Activated T-helper 17 cell treated with anti-CD3 and anti-CD28 coated beads, Interleukin-2, amount 50 U/mL, for 72 hours (primary cell): ENCODE measurements at places on chromosomes 2 and 18.

- no peak for ATAC-seq
These were observed 29.7 kb downstream of the CNDP1 start for GRCh38 chr18:74563999-74564398.

- no peak for ATAC-seq
These were observed 120.5 kb downstream of the PARD3B start for GRCh38 chr2:204665771-204666170.

DNA sequence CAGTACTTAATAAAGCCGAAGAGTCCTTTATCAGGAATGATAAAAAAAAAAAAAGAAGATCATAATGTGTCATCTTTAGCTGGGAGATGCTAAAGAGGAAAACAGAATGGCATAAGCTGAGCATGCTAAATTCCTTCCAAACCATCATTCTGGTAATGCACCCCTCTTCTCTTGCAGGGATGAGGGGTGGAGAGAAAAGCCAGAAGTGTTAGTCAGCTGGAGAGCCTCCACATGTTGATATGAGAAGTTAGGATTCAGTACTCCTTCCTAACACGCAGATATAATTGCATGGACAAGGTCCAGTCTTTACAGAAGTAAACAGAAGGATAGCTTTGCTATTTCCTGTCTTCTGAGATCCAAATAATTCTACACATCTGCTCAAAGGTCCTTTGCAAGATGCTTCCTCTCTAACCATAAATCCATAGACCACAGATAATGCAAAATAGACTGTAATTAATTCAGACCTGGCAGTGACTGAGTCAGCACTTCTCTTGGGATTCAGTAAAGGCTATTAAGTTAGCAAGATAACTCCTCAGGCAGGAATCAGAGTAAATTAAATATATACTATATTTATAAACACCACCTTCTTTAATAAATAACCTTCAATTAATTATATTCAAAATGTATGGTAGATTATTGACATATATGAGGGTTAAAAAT is 930.0 kb upstream of the KLHL29 start:
- no peak for ATAC-seq

DNA sequence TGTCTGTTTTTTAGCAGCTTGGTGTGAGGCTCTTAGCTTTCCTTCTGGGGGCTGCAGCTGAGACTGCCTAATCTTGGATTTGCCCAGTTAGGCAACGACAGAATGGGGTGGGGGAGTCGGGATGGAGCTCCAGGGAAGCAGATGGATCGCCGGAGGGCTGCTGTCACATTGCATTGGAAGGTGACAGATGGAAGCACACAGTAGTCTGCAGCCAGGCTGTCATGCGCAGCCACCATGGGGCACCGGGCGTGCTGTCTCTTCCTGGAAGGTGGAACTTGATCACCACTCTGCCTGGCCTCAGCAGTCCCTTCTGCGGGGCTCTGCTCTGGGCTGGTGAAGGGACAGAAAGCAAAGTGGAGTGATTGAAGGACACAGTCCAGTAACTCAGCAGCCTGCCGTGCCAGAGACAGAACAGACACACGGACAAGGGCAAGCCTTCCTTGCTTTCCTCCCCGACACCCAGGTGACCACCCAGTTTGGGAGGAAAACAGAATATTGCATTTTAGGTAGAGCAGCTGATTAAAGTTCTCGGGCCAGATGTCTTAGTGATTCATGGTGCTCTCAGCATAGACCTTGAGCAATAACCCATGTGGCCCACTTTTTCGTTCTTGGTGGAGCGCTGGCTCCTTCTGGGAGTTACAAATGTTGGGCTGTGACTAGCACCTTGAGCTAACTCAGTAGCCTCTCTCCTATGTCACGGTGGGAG is 40.9 kb downstream of the RNF144A start:
- no peak for ATAC-seq

DNA sequence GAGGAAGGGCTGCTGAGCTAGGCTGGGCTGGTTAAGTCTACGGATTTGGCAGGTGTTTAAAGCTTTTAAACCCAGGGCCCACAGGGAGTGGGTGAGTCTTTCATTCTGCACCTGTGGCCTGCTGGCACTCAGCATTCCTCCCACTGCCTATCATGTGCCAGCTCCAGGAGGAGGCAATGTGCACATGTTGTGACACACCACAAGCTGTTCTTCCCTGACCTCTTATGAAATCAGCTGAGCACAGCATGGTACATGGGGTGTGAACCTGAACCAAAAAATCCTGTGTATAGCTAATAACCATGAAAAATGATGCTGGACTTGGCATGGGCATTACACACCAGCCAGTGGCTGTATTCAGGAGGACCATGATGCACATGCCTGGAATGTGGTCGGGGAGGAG is 297.9 kb upstream of the MMADHC start:
- no peak for ATAC-seq

- ATAC-seq = no peak
These were observed 456.3 kb downstream of the RIT2 start for GRCh38 chr18:42659187-42659586.

DNA sequence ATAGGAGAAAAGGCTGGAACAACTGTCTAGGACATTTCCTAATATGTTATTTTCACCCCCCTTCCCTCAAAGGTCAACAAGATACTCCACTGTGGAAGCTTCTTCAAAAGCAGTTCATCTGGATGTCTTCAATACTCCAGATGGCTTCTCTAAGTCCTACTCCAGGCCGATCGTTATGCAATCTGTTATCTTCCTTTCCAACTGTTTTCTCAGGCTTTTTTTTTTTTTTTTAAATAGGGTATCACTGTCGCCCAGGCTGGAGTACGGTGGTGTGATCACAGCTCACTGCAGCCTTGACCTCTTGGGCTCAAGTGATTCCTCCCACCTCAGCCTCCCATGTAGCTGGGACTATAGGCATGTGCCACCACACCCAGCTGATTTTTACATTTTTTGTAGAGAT is 26.3 kb downstream of the ATP8B1 start:
- no peak for ATAC-seq

GRCh38 chr2:120540719-120541552 is 194.7 kb upstream of the GLI2 start:
- ATAC-seq = no peak

- ATAC-seq = no peak
These were observed 6.8 kb upstream of the CETN1 start for GRCh38 chr18:573385-573784.

DNA sequence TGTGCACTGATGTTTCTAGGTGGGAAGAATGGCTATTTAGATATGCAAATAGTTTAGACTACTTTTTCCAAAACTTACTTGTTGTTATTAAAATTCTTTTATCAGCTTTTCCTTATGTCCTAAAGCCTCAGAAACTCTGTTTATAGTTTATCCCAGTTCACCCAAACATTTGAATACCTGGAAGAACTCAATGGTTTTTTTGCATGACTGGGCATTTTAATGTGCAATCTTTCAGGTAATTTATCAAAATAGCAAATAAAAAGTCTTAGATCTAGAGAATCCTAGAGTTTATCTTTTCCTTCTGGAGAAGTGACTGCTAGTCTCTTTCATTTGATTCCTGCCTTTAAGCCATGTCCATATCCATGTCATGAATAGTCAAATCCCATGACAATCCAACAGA is 9.6 kb upstream of the ADAM23 start:
- ATAC-seq = no peak

DNA sequence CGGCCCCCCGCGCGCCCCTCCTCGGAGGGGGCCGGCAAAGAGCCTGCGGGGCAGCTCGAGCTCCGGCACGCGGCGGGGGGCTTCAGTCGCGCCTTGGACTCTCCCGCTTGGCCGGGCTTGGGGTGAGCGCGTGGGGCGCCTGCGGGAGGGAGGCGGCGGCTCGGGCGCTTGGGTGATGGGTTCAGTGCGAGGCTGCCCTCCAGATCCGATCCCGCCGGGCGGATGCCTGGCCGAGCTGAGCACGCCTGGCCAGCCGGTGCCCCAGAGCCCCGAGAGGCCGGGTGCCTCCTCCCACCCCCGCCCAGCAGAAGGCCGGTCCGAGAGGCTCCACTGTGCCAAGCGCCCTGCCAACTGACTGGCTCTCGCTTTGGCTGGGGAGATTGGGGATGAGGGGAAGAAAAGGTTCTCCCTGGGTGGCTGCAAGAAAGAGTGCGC is 273 bp upstream of the NXPH2 start:
- no peak for ATAC-seq

- no peak for ATAC-seq
These were observed 143.4 kb upstream of the SERPINE2 start for GRCh38 chr2:224182498-224182897.

- no peak for ATAC-seq
These were observed 254.9 kb downstream of the ZNF521 start for GRCh38 chr18:25097057-25097456.

DNA sequence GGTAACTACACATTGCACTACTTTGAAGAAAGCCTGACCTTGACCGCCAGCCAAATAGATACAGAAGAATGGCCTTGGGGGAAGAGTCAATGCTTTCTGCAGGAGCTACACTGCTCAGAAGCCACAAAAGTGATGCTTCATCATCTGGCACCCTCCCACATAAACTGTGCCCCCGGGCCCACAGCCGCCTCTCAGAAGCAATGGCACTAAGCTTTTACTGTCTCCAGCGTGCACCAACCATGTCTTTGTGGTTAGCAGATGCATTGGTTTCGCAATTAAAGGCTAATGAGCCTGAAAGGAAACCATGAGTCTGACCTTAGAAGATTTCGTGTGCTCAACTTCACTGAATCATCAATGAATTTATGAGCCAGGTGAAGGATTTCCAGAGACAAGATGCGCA is 209.4 kb upstream of the TRIB2 start:
- peak; percentile 79 for ATAC-seq

DNA sequence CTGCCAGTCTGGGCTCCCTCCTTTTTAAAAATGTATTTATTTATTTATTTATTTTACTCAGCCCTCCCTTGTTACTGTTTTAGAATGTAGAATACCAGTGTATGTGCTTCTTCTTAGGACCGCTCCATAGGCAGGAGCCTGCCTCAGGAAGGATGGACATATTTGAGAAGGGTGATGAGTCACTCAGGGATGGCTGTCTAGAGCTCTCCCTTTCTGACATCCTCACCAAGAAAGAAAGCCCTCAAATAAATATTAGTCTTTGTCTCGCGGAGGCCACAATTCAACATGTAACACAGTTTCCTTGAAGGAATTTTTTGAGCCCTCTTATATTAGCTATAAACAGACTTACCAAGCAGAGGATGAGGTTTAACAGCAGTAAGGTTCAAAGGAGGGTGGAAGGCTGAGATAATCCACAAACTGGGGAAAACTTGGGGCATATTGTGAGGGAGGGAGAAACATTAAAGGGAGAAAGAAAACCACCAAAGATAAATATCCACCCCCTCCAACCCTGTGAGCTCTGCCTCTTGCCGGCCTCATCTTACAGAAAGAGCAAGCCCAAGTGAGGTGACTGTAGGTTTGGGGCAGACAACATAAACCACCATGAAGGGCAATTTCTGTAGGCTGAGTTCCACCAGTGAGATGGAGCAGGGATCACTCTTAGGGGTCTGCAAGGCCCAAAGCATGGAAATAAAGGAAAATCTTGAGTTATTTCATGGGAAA is 163.4 kb downstream of the LRRTM1 start:
- no peak for ATAC-seq

DNA sequence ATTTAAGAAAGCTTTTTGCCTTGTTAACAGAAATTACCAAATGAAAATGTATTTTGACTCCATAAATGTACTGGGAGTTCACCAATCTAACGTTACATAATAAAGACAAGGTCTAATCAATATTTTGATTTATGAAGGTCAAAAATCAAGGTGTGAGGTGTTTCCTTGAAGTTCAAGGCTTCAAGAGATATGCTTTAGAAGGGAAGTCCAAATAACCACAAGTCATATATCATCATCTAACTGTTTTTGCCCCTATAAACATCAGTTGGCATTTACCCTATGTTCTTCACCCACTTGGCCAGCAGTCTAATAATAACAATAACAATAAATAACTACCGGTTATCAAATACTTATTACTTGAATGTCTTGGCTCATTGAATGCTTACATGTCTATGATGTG is 196.1 kb upstream of the ID2 start:
- ATAC-seq = no peak
